Stimulated activated naive CD8-positive, alpha-beta T cell treated with anti-CD3 and anti-CD28 coated beads, Interleukin-15, amount 100 ng/mL, for 72 hours (primary cell): ENCODE measurements at places on chromosomes 16 and 17.

- DNase-seq, result no peak
Observed at GRCh38 chr16:65469116-65469515, 347.3 kb upstream of the CDH11 start.

DNA sequence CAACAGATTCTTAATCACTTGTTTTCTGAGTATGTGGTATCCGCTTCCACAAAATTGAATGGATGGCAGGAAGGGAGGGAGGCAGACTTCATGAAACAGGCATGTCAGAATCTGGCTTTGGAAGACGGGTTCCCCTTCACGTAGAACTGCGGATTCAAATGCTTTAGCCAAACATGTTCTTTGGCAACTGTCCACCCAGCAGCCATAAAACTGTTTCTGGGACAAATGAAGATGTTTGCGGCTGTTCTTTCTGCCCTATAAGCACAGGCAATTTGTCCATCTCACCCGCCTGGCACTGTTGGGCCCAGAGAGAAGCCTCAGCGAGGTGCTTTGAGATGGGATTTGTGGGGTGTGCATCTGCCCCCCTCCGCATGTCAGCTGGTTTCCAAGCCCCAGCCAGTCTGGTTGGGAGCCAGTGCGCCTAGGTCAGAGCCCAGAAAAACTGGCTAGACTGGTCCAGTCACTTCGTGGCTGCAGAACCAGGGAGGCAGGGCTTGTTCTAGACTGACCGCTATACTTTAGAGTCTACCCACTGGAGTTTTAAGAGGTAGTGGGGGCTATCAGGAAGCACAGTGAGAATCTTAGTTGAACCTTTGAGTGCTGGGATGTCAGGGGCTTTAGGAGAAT, 6.3 kb downstream of the CRHR1 start:
- DNase-seq, result no peak

GRCh38 chr17:70542876-70543275, 373.5 kb downstream of the KCNJ2 start:
- DNase-seq, result no peak

- no peak for DNase-seq
Observed at GRCh38 chr16:31352376-31353115, 2.4 kb upstream of the ITGAX start.

DNA sequence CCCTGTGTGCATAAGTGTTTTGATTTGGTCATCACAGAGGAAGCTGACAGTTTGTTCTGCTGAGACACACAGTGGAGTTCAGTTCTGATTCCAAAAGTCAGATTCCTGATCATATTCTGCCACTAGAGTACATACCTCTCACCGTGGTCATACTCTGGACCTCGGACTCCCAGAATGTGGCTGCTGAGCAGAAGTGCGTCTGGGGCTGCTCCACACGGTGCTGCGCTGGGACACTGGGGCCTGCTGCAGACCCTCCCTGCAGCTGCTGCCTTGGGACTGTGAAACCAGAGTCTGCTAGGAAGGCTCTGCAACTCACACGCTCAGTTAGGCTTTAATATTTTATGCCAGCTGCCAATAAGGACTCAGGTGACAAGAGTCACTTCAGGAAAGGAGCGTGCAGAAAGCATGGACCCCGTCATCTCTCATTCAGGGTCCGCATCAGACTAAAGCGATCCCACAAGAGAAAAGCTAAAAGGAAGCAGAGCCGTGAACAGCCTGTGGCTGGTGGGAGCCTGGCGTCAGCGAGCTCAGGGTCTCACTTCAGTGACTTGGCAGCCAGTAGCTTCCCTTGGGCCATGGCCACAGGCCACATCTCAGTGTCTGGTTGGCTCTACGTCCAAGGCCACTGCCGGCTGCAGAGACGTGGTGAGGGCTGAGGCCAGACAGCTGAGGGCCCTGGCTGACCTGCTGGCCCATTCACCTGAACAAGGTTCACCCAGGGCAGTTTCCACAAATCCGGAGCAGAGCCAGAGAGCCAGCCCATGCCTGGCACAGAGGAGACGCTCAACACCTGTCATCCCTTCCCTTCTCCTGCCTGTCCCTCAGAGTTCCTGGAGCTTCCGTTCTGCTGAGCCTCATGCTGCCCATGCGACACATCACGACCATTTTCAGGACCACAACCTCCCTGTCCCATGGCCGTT, 24.7 kb upstream of the KIFC3 start:
- DNase-seq, result no peak

GRCh38 chr17:79730769-79731483, at the start of gene ENPP7:
Gene ENPP7 (plus strand): TSS chr17:79730943. CDS start chr17:79731140, 197 bp downstream.
- no peak for DNase-seq

DNA sequence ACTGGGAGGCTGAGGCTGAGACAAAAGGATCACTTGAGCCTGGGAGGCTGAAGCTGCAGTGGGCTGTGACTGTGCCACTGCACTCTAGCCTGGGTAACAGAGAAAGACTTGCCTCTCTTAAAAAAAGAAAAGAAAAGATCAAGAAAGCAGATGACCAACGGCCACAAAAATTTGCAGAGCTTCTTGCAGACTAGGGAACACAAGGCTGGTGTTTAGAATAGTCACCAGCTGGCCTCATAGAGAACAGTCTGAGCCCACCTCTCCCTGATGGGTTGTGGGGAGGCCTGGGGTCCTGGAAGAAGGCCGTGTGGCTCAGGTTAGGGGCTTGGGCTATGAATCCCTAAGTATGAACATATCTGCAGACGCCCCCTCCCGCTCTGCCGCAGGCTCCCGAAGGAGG, 73.7 kb upstream of the MED9 start:
- no peak for DNase-seq

DNA sequence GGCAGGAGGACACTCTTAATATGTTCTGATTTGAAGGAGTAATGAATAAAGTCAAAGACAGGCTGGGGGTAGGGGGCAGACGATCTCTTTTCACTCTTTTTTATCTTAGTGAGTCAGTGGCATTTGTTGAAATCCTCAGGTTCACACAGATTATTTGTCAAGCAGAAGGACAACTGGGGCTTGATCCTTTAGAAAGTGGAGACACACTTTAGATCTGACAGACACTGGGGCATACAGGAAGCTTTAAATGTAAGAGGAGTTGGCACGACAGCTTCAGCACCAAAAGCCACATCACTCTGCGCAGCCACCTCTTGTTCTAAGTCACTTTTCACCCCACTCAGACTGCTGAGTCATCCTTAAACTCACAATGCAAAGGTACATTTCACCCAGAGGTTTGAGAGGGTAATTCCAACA, 121.5 kb downstream of the STXBP4 start:
- peak; percentile 47 for DNase-seq

- DNase-seq, result peak; percentile 33
Observed at GRCh38 chr16:18983565-18984434, at the start of gene TMC7. Gene TMC7 (plus strand): TSS chr16:18983934. CDS start chr16:18984064, 130 bp downstream.

DNA sequence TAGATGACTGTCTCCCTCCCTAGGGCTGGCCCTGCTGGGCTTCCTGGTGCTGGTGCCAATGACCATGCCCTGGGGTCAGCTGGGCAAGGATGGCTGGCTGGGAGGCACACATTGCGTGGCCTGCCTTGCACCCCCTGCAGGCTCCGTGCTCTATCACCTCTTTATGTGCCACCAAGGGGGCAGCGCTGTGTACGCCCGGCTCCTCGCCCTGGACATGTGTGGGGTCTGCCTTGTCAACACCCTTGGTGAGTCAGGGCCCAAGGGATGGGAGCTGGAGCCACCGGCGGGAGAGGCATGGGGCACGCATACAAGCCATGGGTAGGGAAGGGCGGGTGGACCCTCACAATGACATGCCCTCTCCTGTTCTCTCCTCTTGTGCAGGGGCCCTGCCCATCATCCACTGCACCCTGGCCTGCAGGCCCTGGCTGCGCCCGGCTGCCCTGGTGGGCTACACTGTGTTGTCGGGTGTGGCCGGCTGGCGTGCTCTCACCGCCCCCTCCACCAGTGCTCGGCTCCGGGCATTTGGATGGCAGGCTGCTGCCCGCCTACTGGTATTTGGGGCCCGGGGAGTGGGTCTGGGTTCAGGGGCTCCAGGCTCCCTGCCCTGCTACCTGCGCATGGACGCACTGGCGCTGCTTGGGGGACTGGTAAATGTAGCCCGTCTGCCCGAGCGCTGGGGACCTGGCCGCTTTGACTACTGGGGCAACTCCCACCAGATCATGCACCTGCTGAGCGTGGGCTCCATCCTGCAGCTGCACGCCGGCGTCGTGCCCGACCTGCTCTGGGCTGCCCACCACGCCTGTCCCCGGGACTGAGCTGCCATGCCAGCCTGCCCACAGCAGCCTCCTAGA, 2.2 kb downstream of the PAQR4 start:
- DNase-seq, result no peak

DNA sequence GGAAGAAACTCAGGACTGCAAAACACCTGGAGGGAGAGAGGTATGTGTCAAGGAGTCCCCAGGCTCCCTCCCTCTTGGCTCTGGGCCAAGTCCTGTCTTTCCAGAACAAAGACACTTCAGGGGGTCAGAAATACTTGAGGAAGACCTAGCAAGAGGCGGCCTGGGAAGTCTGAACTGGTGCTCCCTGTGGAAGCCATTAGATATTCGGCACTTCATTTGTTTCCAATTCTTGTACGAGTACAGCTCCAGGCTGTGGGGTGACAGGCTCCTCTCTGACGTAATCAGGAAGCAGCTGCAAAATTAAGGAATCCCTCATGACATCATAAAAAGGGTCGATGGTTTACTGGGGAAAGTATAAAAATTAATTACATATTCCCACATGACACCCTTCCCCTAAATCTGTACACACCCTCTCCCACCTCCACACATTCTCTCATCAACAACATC, 108.7 kb downstream of the SMG6 start:
- DNase-seq, result no peak

GRCh38 chr17:74780443-74781238, 4.5 kb upstream of the NAT9 start:
- DNase-seq, result no peak

DNA sequence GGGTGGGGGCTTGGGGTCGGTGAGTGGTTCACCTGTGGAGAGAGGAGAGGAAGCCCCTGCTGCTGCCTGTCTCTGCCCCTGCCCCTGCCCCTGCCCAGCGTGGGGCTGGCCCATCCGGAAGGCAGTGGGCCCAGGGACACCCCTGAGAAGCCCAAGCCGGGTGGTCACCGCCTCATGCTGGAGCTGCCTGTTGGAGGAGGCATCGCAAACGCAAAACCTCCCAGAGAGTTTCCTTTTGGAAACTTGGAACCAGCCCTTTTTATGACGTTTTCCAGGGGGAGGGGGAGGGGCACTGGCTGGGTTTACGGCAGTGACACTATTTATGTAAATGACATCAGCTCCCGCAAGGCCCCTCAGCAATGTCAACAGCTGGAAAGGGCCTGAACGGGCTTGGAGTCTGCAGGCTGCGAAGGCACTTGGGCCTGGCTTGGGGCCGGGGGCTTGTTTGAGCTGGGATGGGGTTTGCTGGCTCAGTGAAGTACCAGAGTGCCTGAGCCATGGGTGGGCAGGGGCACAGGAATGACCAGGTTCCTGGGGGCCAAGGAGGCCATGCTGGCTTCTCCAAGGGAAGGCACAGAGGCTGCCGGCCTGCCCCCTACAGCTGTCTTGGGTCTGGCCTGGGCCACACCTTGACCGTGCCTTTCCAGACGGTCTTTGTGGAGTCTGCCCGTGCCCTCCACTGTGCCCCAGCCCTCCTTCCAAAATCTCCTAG, 219.5 kb downstream of the NTN1 start:
- DNase-seq, result no peak

GRCh38 chr17:44203731-44204440, 4.2 kb upstream of the ATXN7L3 start:
- peak; percentile 59 for DNase-seq

GRCh38 chr17:64373722-64374121, 16.9 kb downstream of the PECAM1 start:
- DNase-seq, result no peak

DNA sequence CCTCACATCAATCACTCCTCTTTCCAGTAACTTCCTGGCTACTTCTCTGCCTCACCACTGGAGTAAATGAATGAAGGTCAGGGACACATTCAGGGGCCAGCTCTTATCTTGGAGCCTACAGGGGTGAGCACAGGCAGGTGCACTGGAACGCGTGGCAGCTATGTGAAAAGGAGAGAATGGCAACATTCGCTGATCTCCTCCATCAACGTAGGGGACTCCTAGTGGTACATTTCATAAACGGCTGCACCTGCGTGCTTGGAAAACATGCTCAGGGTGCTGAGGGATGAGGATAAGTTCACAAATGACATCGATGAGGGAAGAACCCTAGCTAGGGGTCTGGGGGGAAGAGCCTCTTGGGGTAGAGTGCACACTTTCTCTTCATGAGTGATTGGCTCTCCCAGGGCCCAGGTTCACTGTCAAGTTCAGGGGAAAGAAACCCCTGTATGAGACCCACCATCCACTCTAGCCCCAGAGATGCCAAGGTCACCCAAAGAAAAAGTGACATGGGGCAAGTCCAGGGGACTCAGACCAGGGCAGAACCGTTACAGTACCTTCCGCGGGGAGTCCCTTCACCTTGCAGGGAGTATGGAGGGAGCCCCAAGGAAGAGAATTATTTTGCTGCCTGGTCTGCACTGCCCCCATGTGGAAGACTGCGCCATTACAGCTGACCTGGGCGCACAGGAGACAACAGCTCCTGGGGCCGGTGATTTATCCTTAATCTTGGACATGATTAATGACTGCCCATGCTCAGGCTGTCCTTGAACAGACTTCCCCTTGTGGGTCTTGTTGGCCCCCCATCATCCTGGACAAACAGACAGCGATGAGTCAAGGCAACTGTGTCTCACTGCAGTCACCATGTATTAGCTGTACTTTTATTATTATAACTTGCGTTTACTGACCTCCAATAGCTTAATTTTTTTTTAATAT, 30.1 kb downstream of the VAC14 start:
- DNase-seq, result peak; percentile 69

GRCh38 chr16:11819798-11820197, 22.7 kb upstream of the ZC3H7A start:
- no peak for DNase-seq

- no peak for DNase-seq
Observed at GRCh38 chr17:16927641-16928321, 44.1 kb downstream of the TNFRSF13B start.

DNA sequence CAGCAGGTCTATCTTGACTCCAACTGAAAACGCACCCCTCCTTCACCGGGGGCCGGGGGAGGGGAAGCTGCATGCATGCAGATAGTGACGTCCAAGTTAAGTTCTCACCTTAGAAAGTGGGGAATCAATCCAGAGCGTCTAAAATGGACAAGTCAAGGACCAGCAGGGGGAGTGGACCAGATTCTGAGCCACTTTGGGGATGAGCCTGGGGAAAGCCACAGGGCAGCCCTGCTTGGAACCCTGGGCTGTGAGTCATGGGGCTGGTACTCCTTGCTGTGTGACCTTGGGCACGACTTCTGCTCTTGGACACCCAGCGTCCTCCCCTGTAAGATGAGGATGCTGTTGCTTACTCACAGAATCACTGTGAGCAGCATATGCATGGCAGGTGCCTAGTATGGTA, 9.1 kb downstream of the TNFRSF13B start:
- no peak for DNase-seq
